Neural crest cell (in vitro differentiated cells): ENCODE measurements at places on chromosomes 5 and 9. TPM values are rescaled to one million over a fixed set of nuclear protein-coding genes. Genes with fewer than 3 reads are reported as not detected.
A peak's percentile ranks its signal among the peaks of the same experiment; 100 is the strongest.

- no peak overlapping the region for H3K4me3 ChIP-seq
- no peak overlapping the region for H3K27ac ChIP-seq
- H3K36me3 ChIP-seq = peaks cover 10% of the 10 kb centered on the region
- no peaks in the 10 kb centered on the region for H3K27me3 ChIP-seq
- H3K4me1 ChIP-seq = no peaks in the 10 kb centered on the region
Measured at GRCh38 chr5:94353605-94354004, 264.8 kb downstream of the KIAA0825 start.

DNA sequence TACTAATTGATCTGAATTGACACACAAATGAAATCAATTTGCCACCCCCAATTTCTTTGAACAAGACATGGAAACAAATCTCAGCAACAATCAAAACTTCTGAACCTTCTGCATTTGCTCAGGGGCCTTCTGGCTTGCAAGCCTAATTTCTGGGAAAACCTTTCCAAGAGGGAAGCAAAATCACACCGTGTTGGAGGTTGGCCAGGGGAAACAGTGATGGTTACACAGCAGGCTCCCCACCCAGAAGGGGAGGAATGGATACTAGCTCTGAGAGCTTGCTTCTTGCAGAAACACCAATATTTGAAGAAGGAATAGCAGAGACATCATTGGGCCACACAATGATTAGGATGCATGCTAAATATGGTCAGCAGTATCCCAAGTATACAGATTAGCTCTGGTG lies 488.6 kb upstream of the TRPC7 start:
- DNase-seq = no peak
- H3K36me3 ChIP-seq = peaks cover 9% of the 10 kb centered on the region
- H3K4me3 ChIP-seq = no peak overlapping the region
- H3K27me3 ChIP-seq = no peaks in the 10 kb centered on the region

The OR13D1 gene
- total RNA-seq = not detected in 2 replicates

- no peaks in the 10 kb centered on the region for H3K27me3 ChIP-seq
- H3K4me1 ChIP-seq = peaks cover 9% of the 10 kb centered on the region
- no peak for DNase-seq
- H3K36me3 ChIP-seq = peaks cover 17% of the 10 kb centered on the region
Measured at GRCh38 chr9:86303316-86303975, 21.1 kb upstream of the ISCA1 start.

DNA sequence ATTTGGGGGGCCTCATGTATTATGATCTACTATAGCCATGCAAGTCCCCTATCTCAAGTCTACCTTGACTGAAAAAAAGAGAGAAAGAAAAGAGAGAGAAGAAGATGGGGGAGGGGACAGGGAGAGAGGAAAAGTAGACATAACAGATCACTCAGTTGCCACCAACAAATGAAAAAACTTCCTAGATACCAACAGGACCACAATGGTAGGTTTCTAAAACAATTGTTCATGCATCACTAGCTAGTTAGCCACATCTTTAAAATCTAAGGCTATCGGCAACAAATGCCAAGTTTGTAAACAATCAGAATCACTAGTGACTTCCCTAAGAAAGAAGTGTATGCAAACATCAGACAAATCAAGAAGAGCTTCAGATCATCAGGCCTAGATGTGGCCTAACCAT lies 328.2 kb downstream of the BNC2 start:
- DNase-seq = no peak
- peaks cover 14% of the 10 kb centered on the region for H3K4me1 ChIP-seq
- H3K4me3 ChIP-seq = no peak overlapping the region
- H3K27ac ChIP-seq = no peak overlapping the region
- no peaks in the 10 kb centered on the region for H3K27me3 ChIP-seq
- H3K36me3 ChIP-seq = no peaks in the 10 kb centered on the region

- peak overlapping the region; percentile 49 for H3K4me3 ChIP-seq
- H3K4me1 ChIP-seq = peaks cover 8% of the 10 kb centered on the region
- H3K36me3 ChIP-seq = peaks cover 3% of the 10 kb centered on the region
- H3K27me3 ChIP-seq = peaks cover 92% of the 10 kb centered on the region
Measured at GRCh38 chr9:97856857-97857605, 4.0 kb downstream of the FOXE1 start.

GRCh38 chr5:10329820-10330481 lies 22.2 kb upstream of the CMBL start:
- peaks cover 3% of the 10 kb centered on the region for H3K4me1 ChIP-seq
- no peak overlapping the region for H3K27ac ChIP-seq
- H3K27me3 ChIP-seq = peaks cover 54% of the 10 kb centered on the region
- H3K4me3 ChIP-seq = peak overlapping the region; percentile 35
- no peaks in the 10 kb centered on the region for H3K36me3 ChIP-seq

The EEIG1 gene
- total RNA-seq = 53.5 and 71.1 TPM in 2 replicates

The NCS1 gene
- 60.1 and 67.8 TPM in 2 replicates for total RNA-seq

DNA sequence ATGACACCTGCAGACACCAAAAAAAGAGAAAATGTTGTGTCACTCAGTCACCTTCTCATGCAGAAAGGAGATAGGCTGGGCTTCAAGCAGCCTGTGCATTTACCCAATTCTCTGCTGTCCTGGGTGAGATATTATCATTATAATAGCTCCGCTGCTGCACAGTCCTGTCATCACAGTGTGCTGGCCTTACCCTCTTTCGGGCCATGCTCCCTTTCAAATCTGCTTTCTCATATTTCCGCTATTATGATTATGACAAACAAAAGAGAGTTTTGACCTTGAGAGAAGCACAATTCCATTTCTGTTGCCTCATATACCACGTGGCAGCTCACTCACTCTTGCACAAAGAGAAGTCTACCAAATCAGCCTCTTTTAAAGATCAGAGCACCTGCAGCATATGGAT lies 1350.1 kb upstream of the ACO1 start:
- peaks cover 39% of the 10 kb centered on the region for H3K4me1 ChIP-seq
- H3K27me3 ChIP-seq = no peaks in the 10 kb centered on the region
- H3K27ac ChIP-seq = no peak overlapping the region
- no peak overlapping the region for H3K4me3 ChIP-seq
- DNase-seq = no peak

DNA sequence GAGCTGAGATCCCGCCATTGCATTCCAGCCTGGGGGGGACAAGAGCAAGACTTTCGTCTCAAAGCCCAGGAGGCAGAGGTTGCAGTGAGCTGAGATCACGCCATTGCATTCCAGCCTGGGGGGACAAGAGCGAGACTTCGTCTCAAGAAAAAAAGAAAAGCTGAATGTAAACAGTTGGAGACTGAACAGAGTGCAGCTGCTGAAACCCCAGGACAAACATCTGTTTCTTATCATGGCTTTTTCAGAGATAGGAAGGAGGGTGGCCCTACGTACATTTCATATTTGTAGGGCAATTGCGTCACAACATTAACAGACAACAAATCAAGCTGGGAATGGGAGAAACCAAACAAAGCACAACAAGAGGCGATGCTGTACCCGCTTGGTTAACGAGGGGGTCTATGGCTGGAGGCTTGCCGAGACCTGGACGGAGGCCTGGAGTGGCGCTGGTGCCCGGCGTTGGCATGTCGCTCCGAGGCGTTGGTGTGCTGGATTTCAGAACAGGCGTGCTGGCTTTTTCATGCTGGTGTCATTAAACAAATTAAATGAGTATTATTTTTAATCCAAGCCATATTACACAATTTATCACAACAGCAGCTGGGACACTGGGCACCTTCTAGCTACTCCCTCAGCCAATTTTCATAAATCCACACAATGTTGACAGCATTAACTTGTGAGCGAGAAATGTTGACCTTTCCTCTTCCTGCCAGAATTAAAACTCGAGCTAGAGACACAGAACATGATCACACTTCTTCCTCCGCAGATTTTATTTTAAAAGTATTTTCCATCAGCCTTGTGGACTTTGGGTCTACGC lies 76.1 kb downstream of the TLE1 start:
- H3K4me3 ChIP-seq = no peak overlapping the region
- DNase-seq = no peak
- peaks cover 32% of the 10 kb centered on the region for H3K4me1 ChIP-seq
- H3K27ac ChIP-seq = peak overlapping the region; percentile 85

DNA sequence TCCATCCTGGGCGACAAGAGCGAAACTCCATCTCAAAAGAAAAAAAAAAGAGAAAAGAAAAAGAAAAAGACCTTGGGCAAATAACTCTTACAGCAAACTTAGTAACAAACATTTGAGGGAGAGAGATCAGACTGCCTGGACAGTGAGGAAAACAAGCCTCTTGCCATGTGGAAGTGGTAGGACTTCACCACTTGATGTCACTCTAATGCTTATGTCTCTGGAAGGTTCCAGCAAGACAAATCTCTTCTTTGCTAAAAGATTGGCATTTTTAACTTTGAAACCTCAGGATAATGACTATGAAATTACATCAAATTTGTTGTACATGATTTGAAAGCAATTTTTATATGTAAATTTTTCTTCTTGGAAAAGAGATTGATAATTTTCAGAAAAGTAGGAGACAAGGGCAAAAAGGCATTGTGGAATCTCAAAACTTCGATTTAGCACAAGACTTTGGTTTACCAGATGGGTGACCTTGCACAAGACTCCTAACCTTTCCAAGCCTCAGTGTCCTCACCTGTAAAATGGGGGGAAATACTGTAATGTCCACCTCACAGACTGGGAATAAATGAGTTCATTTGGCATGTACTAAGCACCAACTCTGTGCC lies 5.4 kb downstream of the ACTL7B start:
- no peak for DNase-seq
- no peaks in the 10 kb centered on the region for H3K36me3 ChIP-seq
- no peaks in the 10 kb centered on the region for H3K27me3 ChIP-seq

DNA sequence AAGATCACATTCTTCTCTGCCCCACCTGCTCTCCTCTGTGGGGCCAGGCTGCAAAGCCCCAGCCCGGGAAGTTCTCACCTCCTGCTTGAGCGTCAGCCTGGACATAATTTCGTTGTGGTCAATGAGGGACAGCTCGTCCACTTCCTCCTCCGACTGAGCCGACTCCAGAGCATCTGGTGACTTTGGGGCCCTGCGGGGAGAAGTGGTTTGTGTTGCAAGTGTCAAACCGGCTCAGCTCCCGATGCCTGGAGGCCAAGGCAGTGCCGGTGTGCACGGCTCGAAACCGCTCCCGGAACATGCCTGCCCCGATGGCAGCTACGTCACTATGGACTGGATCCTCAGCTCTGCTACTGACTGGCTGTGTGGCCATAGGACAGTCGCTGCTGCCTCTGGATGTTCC lies 52.8 kb downstream of the PRRT1B start:
- peak overlapping the region; percentile 78 for H3K27ac ChIP-seq
- H3K36me3 ChIP-seq = no peaks in the 10 kb centered on the region
- H3K4me1 ChIP-seq = no peaks in the 10 kb centered on the region

DNA sequence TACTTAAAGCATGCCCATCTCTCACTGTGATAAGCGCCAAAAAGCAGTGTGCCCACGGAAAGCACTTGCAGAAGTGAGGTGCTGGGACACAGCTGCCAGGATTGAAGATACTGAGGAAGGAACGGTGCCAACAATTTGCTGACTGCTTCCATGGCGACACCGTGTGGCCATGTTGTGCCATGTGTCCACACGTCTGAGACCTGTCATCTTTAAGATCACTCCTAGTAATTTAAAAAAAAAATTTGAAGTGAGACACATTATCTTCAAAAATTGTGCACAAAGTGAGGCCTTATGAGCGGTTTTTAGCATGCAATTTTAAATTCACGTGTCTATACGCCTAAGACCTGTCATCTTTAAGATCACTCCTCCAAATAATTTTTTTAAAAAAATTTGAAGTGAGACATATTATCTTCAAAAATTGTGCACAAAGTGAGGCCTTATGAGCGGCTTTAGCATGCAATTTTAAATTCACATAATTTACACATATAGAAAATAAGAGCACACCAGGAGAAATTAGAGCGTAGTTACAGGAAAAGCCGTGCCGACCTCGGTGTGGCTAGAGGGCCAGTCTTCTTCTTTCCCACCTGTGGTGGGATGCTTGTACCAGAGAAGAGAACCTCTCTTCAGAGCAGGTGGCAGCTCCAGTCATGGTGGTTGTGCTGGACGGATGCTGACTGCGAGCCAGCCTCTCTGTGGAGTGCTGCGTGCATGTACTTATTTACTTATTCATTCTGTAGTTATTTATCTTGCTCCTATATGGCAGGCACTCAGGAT lies 21.4 kb upstream of the FLT4 start:
- H3K27ac ChIP-seq = no peak overlapping the region
- H3K4me3 ChIP-seq = no peak overlapping the region
- H3K36me3 ChIP-seq = no peaks in the 10 kb centered on the region

DNA sequence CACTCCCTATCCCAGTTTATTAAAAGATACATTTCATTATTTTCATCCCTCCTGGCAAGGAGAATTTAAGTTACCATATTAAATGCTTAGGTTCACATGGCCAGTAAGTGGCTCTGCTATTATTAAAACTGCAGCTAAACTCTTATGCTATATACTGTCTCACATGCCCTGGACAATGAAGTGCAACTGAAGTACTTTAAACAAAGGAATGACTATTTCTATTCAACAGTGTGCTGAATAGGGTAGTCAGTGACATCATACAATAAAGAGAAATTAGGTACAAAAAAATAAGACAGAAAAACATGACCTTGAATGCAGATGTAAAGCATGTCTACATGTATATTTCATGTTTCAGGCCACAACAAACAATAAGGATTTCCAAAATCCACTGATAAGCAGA lies 282.6 kb upstream of the SMC2 start:
- H3K27ac ChIP-seq = no peak overlapping the region
- no peaks in the 10 kb centered on the region for H3K4me1 ChIP-seq
- no peak for DNase-seq
- no peak overlapping the region for H3K4me3 ChIP-seq
- H3K36me3 ChIP-seq = no peaks in the 10 kb centered on the region

The NIM1K gene
- total RNA-seq = 0.23 and 0.30 TPM in 2 replicates

- no peak overlapping the region for H3K27ac ChIP-seq
- H3K36me3 ChIP-seq = peaks cover 31% of the 10 kb centered on the region
- no peak overlapping the region for H3K4me3 ChIP-seq
- H3K27me3 ChIP-seq = no peaks in the 10 kb centered on the region
- H3K4me1 ChIP-seq = peaks cover 27% of the 10 kb centered on the region
Measured at GRCh38 chr9:72352911-72353388, 12.1 kb downstream of the ZFAND5 start.

GRCh38 chr5:115842952-115843351 lies 1.2 kb downstream of the AP3S1 start:
- no peak overlapping the region for H3K27ac ChIP-seq
- no peaks in the 10 kb centered on the region for H3K36me3 ChIP-seq

DNA sequence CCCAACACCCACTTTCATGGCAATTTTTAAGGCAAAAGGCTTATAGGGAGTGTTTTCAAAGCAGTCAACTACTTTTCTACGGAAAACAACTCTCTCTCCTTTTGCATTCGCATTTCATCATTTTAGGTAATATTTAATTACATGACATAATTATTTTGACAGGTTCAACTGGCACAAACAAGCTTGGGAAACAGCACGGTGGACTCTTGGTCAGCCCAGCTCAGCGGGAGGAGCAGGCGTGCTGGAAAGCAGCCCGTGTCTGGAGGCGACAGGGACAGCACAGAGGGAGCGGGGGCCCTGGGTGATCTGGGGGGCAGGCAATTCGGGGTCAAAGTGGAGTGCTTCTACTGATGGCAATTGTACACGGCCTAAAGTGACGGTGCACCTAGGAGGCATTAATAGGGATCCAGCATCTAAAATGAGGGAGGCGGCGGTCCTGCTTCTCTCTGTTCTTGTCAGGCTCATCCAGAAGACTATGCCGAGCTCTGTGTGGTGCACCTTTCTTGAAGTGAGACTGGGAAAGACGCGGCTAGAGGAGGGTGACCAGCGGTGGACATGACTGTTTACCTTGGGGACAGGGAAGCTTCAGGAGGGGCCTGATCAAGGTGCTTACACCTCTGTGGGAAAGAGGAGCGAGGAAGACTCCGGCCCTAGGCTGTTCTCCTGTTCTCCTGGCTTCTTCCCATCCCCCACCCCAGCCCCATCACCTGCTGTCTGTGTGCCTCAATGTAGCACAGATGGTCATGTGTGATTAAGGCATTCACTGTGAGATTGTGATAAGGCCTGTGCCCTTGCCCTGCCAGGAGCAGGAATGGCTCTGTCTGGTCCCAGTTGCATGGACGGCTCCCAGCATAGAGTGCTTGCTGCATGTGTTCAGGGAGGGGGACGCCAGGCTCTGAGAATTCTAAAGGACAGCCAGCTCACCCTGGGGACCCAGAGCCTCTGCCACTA lies 3.4 kb downstream of the MYMK start:
- DNase-seq = no peak
- H3K27ac ChIP-seq = peak overlapping the region; percentile 64
- peaks cover 6% of the 10 kb centered on the region for H3K4me1 ChIP-seq
- peaks cover 4% of the 10 kb centered on the region for H3K27me3 ChIP-seq
